ENCODE measurements at places on chromosomes 7 and 10.

DNA sequence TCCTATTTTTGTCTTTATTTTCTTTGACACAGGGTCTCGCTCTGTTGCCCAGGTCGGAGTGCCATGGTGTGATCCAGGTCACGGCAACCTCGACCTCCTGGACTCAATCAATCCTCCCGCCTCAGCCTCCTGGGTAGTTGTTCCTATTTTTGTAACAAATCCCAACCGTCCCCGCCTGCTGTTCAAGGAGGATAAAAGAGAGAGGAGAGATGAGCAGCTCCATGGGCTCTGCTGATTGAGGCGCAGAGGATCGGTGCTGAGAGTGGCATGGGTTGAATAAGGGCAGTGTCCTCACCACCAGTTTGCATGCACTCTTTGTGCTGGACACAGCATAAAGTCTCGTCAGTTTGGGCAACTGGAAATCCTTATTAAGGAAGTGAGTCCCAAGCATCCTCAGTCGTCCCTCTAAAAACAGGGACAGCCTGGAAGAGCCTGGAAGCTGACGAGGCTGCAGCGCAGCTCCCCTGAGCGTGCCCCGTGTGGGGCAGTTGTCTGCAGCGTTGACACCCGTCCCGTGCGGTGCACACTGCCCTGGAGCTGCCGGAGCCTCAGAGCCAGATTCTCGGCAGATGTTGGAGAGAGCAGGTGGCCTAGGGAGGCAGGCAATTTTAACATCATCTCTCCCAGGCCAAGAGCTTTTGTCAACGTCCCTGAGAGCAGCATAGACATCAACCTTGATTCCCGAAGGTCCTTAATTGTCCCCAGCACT, 404.2 kb upstream of the RNF32 start:
- no peak for DNase-seq

- DNase-seq, result no peak
Measured at GRCh38 chr7:76185187-76185896, 16.4 kb upstream of the SRRM3 start.

- DNase-seq, result no peak
Measured at GRCh38 chr7:139915268-139915863, 86.3 kb downstream of the TBXAS1 start.

DNA sequence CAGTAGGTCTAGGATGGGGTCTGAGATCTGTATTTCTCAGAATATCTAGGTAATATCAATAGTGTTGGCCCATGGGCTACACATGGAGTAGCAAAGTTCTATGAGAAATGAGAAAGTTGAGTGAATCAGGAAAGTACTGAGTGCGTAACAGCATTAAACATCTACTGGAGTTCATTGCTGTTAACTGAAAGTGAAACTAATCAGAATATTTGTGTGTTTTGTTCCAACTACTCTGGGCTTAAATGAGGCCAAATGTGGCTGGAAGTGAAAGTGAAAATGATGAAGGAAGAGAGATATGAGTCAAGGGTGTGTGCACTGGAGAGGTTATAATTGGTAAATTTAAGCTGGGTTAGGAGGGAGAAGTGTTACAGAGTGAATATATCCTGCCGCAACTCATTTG, 46.5 kb downstream of the TMEM106B start:
- no peak for DNase-seq

- DNase-seq, result no peak
Measured at GRCh38 chr10:29163746-29164145, 125.1 kb upstream of the LYZL1 start.

DNA sequence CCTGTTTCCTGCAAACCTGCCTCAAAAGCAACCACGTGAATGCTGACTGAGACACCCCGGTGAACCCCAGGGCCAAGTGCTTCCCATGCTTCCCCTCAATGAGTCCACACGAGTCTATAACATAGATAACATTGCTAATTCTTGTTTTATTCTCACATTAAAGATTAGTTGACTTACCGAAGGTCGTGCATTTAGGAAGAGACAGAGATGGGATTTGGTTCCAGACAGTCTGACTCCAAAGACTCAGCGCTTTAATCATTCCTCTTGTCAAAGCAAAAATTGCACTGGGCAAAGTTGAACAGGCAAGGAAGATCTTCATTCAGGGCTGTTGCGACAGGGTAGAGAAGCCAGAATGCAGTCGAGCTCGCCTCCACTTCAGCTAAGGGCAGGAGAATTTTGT, 435.6 kb upstream of the C7orf33 start:
- DNase-seq, result no peak

GRCh38 chr7:94602181-94602580, 53.8 kb downstream of the SGCE start:
- no peak for DNase-seq

DNA sequence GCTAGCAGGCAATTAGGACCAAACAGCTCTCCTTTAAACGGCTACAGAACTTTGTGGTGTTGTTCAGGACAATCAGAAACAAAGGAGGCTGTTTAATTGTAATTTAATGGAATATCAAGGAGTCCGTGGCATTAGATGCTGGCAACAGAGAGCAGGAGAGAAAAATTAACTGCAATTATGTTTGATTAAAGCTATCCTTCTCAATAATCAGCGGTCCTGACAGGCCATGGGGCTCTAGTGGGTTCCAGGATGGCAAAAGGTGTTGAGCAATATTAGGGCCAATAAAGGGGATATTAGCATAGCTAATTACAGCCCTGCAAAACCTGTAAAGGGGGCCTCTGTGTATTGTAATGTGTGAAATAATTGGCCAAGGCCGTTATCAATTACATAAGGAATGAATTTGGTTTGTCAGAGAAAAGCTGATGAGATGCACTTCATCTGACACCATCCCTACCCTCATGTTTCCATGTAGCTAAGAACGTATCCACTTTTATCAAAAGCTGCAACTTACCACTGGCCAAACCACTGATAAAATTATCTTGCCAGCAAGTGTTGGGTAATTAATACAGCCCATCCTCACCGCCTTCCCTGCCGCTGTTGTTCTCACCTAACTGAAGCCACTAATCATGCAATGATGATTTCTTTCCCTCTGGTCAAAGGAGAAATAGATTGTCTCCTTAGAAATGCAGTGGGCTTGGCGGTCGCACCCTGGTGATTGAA, 81.6 kb downstream of the EBF3 start:
- no peak for DNase-seq

- DNase-seq, result no peak
Measured at GRCh38 chr10:44786286-44786850, 124.8 kb upstream of the TMEM72 start.

- DNase-seq, result no peak
Measured at GRCh38 chr10:659688-660141, 29.8 kb downstream of the DIP2C start.

DNA sequence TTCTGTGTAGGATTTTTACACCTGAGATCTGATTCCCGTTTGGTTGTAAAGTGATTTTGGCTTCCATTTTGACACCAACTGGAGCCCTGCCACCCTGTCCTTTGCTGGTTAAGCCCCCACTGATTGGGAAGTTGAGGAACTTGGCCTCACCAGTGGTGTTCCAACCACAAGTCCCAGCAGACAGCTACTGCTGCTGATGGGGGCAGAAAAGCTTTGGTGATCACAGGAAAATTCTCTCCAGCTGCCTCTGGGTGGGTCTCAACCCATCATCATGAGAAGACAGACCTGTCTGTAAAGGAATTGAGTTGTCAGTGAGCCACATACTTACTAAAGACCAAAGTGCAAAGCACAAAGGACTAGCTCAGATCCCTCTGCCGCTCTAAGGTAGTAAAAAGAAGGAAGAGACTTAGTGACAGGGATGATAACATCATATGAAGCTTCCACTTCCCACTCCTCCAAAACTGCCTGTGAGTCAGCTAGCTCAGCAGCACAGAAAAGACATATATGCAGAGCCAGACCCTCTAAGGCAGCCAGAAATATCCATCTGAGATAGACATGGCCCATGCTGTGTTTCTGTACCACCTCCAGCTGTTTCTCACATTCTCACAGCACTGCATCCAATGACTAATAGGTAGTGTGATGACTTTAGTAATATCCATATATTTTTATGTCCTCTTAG, 22.4 kb upstream of the LRRC17 start:
- no peak for DNase-seq

DNA sequence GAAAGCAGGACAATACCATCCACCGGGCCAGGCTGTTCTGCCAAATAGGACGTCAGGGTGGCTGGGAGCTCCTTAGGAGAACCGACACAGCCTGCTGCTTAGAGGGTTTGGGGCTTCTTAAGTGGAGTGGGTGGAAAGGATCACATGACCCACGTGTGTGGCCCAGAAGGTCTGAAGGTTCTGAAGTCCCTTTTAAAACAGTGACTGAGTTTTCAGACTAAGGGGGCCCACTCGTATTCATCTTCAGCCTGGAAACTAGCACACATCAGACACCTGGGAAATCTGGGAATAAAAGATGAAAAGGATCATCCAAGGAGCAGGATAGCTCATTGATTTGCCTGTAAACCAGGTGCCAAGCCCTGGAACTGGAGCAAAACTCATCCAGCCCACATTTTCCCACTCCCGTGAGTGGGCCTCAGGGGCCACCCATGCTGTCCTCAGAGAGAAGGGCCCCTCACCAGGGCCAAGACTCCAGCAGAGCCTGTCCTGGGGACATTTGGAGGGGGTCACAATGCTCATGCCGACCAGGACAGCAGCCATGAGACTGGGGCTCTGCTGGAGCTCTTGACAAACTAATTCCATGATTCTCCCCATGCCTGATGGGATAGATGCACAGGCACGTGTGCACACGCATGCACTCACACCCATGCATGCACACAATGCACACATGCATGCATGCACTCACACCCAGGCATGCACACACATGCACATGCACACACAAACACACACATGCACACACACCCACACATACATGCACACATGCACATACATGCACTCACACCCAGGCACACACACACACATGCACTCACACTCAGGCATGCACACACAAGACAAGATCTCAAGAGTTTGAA, 168.8 kb upstream of the PPP2R2D start:
- no peak for DNase-seq

- no peak for DNase-seq
Measured at GRCh38 chr10:54961040-54961439, 160.0 kb upstream of the PCDH15 start.

GRCh38 chr10:6669269-6669859, 89.3 kb upstream of the PRKCQ start:
- DNase-seq, result no peak

DNA sequence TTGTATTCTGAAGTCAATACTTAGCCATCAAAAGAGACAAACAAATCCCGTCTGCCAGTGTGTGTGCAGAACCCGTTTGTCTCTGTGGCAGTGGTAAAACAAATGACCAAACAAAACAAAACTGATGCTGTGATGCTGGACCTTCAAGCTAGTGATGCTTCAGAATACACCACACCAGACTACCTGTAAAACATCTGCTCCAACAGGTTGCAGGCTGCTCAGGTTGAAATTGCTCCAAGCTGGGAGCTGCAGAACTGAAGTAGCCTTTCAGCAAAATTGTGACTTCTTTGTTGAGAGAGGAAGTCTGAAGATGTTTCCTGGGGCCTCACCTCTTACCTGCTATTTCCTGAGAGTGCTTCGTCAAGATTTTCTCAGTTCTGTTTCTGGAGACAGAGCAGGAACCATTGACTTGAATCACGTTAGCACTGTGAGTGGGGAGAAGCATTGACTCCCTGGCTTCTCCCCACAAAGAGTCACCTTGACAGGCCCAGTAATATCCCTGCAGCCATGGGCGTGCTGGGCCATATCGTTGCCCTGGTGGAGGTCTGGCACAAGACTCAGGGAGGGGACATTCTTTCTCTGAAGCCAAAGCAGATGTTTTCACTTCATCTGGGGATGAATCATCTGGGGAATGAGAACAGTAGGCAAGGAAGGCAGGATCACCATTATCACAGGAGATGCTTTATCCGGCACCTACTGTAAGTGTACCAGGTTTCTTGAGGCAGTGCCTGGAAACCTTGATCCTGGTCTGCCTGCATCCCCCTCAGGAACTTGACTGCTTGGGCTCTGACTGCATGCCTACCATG, 80.2 kb downstream of the RBM20 start:
- no peak for DNase-seq

DNA sequence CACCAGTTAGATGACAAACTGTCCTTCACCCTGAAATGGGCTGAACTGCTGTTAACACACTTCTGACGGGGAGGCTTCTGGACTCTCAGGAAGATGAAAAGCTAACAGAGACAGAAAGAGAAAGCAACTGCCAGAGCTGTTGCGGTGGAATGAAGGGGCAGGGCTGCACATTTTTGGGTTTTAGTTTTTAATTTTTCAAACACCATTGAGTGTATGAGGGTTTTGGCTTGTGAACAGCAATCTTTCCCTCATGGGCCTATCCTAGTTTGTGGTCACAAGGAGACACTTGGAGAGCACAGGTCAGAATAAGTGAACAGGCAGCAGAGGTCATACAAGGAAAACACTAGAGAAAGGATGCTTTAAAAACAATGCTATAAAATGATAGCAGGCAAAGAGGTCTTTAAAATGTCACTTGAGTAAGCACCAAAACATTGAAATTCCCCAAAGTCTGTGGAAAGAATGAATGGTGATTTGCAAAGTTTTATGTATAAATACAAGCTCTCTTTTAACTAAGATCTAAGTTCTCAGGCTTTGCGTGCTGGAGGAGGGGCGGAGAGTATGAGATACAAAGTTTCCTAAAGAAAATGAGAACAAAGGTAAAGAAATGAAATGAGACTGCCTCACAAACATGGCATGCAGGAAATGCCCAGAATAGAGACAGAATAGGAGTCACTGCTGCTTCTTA, 101.4 kb upstream of the GLI3 start:
- DNase-seq, result no peak

DNA sequence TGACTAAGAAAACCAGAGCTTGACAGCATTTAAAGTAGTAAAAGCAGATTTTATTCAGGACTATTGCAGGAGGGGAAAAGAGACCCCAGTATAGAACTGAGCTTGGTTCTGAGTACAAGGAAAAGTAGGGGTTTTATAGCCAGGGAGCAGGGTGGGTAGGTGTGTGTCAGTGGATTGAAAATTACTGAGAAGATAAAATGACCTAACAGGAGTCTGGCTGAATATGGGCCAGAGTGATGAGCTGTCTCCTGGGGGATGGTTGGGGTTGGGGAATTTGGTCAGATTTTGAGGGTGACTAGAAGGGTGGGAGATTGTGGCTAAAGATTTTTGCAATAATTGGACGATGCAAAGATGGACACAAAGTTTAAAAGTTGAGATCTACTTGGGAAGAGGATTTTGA, 114.0 kb downstream of the ST7 start:
- DNase-seq, result no peak

DNA sequence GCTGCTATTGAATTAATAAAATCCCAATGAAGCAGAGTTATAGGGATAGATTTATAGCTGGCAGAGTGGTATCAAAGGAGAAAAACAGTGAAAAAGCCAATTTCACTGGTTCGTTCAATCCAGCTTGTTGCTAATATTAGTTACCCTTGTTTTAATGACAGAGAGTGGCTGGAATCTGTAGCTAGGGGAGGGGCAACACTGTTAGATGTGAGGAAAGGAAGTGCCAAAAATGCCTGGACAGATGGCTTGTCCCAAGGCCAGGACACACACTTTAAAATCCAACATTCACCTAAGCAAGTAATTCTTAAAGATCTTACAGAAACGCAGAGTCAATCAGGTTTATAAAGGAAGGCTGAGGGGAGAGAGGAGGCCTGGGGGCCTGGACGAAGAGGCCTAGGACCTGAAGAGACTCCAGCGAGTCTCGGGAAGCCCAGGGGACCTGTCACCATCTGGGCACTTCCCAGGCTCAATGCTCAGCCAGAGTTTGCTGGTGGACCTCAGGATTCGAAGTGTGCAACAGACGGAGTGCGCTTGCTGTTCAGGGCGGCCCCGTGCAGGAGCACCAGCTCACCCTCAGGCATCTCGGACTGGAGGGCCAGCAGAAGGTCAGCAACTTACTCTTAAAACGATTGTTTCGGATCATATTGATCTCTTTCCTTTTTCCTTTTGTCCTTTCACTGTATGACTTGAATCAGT, 36.7 kb downstream of the TMEM248 start:
- no peak for DNase-seq

- DNase-seq, result no peak
Measured at GRCh38 chr10:35446439-35446838, 110.1 kb downstream of the CCNY start.

Data from H1 (cell line).